ENCODE measurements at places on chromosomes 11 and 22. TPM values are rescaled to one million over a fixed set of nuclear protein-coding genes. Genes with fewer than 3 reads are reported as not detected.

DNA sequence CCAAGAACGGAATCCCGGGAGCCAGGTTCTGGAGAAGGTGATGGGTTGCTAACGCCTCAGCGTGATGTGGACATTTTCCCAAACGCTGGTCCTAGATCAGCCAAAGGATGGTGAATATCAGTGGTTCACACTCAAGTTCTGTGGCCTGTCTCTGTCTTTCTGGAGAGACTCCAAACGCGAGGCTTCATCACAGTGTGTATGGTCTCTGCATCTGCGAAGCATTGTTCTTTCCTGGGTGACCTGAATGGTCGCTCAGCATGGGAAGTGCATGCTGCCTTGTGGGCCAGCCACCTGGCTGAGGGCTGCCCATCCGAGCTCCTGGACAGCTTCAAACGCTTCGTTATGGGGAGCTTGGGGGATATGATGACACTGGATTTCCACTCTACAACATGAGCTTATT lies 810.0 kb downstream of the TBC1D22A start:
- DNase-seq, result no peak

DNA sequence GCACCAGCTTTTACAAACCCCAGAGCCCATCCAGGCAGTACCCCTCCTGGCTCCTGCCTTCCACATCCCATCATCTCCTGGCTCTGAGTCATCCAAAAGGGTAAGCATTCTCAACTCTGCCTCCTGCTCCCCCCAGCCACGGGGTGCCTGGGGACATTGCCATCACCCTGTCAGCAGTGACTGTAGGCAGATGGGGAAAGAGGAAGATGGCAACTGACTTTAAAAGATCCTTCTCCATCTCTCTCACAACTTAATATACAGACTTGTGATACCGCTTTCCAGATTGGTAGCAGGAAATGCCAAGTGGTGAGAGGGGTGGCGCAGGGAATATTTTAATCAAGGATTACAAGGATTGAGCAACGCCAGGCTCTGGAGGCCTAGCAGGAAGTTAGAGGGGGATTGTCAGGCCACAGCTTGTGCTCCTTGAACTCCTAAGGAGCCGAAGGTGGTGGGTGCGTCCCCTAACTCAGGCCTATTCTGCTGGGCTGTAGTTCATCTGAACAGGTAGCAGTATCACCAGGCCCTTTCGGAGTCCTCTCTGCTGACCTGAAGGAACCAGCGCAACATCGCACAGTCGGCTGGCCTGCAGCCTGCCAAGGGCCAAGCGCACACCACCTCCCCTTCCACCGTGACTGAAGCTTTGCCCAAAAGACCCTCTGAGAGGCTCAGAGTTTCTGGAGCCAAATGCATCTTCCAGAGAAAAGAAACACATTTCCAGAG lies 83.3 kb downstream of the ZC3H12C start:
- DNase-seq, result no peak

- DNase-seq, result no peak
These were observed 147.0 kb downstream of the APOL5 start for GRCh38 chr22:35864545-35865165.

The GRAP2 gene
- 0.58 TPM for total RNA-seq

- no peak for DNase-seq
These were observed 24.8 kb upstream of the MICAL2 start for GRCh38 chr11:12085371-12086251.

GRCh38 chr22:35596821-35597220 lies 20.3 kb downstream of the MB start:
- DNase-seq, result no peak
